NCI-H1436 (cell line): ENCODE measurements at places on chromosomes 12 and 14.

- DNase-seq = no peak
These were observed 80.8 kb downstream of the TMTC1 start for GRCh38 chr12:29702972-29703371.

DNA sequence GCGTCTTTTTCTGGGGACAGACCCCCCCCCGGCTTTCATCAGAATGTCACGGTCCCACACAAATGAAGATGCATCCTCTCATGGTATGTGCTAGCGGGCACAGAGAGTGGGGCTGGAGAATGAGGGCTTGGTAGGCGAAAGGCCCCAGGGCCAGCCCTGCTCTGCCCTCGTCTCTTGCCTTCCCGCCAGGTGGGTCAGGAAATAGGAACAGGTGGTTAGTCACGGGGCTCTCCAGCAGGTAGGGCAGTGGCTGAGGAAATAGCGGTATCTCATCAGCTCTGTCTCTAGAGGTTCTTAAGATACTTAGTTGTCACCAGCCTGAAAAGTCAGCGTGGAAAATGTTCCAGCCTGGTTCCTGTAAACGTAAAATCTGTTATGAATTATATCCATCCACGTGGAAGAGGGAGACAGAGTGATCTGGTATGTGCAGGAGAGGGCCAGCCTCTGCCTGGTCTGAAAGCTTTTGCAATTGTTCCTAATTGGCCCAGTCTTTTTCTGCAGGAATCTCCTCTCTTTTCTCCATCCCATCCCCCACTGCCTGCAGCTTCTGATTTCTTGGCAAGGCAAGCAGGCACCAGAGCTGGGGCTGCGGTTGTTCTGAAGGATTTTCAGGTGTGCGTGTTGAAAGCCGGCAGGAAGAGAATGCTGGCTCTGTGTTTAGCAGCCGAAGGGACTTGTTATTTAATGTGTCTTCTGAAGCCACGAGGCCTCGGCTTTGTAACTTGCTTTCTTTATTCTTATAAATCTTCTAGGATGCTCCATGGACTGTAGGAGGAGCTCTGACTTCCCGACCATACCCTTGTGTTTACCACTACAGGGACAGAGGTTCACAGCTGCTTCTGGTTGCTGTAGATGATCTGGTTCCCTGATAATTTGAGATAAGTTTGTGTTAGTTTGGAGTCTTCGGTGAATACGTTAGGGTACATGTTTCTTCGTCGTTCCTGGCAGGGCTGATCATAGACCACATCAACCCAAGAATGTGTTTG, 131.1 kb downstream of the CACNA1C start:
- DNase-seq = no peak

DNA sequence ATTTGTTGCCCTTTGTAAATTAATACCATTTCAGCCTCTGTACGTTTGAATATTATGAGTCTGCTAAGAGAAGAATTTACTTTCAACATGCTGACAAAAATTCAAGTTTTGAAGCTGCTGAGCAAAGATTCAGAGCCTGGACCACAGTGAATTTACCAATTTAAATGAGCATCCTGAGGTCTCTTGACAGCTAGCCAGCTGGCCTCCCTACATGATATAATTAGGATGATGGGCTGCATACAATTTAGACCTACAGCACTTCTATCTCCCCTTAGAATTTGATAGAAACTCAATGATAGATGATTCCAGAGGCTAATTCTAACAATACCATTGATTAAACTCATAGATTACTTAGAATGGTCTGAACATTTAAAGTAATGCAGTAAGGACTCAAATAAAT, 10.0 kb upstream of the EEA1 start:
- no peak for DNase-seq

GRCh38 chr14:61466905-61467280, 145.5 kb downstream of the PRKCH start:
- DNase-seq = no peak

- peak; percentile 60 for DNase-seq
These were observed 376.0 kb downstream of the C12orf75 start for GRCh38 chr12:105706321-105706972.

DNA sequence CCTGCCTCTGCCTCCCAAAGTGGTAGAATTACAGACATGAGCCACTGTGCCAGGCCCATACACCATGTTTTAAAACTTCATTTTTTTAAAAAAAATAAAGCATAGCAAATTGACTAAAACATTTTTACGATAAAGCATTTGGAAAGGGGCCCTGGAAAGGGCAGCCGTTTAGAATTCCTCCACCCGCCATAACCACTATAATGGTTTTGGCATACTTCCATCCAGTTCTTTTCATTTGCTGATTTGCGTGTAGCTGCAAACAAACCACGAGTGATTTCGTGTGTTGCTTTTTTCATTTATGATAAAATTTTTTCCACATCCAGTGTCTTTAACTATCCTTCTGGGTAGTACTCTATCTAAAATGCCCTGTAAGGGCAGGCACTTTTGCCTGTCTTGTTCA, 91.8 kb upstream of the RIN3 start:
- no peak for DNase-seq

- DNase-seq = no peak
These were observed 227.7 kb downstream of the NOVA1 start for GRCh38 chr14:26370115-26370514.

GRCh38 chr12:123102366-123102765, 48.5 kb downstream of the PITPNM2 start:
- DNase-seq = no peak

DNA sequence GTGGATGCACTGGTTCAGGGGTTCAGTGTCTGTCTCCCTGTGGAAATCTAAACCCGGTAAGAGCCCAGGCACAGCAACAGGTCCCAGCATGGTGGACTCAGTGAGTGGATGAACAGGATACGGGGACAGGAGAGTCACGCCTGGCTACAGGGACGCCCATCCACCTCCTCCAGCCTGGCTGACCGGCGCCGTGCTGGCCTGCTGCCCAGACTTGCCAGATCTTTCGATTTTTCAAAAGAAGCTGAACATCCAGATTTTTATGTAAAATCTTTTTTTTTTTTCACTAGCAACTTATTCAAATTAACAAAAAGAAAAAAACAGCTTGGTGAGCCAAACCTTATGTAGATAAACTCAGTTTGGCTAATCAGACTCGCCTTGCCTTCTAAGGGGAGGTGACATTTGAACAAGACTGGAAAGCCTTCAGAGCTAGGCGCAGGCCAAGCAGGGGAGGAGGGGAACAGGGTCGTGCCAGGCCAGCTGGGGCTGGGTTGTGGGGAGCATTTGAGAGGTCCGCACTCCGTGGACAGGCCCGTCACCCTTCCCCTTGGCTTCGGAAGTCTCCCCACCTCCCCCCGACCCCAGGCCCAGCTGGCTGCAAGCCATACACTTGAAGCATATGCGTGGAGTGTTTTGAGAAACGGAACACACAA, 87.8 kb upstream of the NCOR2 start:
- DNase-seq = no peak

GRCh38 chr14:73381380-73382013, 76.8 kb downstream of the NUMB start:
- DNase-seq = no peak

GRCh38 chr14:105203057-105203531, 22.0 kb upstream of the NUDT14 start:
- DNase-seq = peak; percentile 35

DNA sequence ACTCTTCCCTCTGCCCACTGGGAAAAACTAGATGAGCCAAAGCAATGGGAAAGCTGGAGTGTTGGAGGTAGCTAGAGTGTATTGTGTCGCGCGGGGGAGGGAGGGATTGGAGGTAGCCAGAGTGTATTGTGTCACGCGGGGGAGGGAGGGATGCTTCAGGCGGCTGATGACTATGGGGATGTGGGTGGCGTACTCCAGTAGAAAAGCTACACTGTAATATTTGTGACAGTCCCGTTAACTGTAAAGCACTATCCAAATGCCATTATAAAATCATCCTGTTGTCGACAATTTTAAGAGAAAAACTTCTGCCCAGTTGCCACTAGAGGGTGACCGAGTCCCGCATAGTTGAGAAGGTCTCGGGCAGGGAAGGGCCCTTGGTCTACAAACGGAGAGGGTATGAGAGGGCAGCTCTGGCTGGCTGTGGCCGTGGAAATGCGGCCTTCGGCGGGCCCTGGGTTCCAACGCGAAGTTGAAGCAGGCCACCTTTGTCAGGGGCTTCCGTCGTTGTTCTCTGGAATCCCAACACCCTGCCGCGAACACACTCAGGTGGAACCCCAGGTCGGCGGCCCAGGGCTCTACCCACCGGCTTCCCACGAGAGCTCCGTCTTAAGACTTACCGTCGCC, 15.1 kb upstream of the PLEK2 start:
- peak; percentile 70 for DNase-seq

- no peak for DNase-seq
These were observed 29.6 kb downstream of the BEGAIN start for GRCh38 chr14:100557658-100558057.

DNA sequence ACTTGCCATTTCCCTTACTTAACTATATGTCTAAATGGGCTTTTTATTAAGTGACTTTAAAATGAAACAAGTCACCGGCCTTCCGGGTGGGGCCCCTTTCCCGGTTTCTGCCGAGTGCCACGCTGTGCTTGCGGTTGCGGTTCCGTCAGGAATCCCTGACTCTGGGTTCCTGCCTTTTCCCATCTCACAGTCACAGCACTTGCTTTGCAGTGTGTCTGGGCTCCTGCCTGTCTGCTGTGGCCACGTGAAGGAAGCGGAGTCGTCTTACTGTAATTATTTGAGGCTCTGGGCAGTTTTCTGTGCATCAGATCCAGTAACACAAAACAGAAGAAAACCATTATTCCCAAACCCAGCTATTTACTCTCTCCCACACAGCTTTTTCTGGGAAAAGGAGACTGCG, 44.0 kb upstream of the FRMD6 start:
- DNase-seq = no peak

DNA sequence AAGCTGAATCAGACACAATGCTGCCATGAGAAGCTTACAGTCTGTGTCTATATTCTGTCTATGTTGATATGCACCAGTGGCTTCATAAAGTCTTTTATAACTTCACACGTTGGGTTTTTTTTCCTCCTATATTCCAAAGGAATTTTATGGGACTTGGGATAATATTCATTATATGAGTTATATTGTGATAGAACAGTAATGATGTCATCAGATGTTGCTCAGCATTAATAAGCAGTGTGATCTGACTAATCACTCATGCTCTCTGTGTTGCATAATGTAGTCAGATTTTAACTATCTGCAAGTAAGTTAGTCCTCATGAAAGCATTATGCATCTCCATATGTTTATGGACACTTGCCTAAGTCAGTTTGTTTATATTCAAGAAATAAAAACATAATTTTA, 159.6 kb downstream of the PLCZ1 start:
- no peak for DNase-seq

GRCh38 chr12:115998119-115998633, 279.3 kb downstream of the MED13L start:
- DNase-seq = no peak

DNA sequence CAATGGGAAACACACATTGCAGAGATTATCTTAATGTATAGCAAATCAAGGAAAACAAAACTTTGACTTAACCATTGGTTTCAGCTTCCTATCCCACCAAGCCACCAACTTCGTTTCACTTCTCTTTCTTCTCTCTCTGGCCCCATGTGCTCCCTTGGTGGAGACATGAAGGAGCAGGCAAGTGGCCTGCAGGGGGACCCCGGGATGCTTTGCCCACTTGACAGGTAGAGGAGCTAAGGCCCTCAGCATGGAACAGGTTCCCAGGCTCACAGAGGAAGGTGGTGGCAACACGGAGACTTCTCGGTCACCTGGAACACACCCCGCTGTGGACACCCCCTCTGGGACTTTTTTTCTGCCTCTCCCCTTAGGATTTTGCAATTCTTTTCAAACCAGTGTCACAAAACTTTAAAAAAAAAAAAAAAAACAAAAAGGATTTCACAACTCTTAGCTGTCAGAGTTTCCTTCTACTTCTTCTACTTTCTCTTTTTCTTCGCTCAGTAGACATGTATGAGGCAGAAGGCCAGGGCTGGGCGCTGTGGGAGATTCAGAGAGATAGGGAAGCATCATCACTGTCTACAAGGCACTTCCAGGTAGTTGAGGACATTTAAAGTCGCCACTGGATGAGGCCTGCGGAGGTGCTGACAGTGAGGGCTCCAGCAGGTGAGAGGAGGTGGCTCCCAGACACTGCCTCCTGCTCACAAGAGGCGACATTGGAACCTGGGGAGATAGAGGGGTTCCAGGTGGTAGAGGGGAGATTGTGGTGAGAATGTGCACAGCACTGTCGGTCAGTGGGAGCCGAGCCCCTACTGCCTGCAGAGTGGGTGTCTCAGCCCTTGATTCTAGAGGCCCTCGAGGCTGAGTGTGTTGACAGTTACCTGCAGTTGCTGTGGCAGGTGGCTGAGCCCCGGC, 119.6 kb downstream of the GCH1 start:
- no peak for DNase-seq

- DNase-seq = no peak
These were observed 175.9 kb upstream of the RBM19 start for GRCh38 chr12:114141921-114142564.

DNA sequence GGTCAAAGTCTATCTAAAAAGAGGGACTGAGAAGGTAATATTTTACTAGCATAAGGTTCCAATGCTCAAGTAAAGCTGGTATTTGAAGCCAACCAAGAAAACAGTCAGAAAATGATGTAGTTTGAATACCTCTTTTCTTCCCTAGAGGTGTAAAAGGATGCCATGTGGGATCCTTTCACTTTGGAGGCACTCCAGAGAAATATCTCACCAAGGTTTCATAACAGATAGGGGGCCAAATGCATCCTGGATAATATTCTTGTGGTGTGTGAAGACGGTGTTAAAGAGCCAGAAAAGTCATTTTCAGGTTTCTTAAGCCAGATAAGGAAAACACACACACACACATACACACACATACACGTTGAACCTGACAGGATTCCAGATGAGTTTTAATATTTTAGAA, 136.1 kb upstream of the PRKD1 start:
- no peak for DNase-seq

- DNase-seq = no peak
These were observed 25.2 kb downstream of the SLC24A4 start for GRCh38 chr14:92348154-92348553.

DNA sequence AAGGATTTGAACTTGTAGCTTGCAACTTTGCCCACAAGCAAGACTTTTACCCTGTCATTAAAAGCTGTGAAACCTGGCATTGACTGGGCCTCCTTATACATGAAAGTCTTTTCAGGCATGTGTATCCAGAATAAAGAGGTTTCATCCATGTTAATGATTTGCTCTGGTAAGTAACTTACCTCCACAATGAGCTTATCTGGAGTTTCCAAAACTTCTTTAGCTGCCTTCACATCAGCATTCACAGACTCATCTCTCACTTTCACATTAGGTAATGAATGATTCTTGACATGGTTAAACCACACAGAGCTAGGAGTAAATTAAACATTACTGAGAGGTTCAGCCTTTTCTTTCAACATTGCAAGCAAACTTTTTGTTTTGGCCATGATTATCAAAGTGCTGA, 234.4 kb upstream of the CLEC14A start:
- no peak for DNase-seq
